ENCODE measurements at places on chromosomes 12 and 14.

DNA sequence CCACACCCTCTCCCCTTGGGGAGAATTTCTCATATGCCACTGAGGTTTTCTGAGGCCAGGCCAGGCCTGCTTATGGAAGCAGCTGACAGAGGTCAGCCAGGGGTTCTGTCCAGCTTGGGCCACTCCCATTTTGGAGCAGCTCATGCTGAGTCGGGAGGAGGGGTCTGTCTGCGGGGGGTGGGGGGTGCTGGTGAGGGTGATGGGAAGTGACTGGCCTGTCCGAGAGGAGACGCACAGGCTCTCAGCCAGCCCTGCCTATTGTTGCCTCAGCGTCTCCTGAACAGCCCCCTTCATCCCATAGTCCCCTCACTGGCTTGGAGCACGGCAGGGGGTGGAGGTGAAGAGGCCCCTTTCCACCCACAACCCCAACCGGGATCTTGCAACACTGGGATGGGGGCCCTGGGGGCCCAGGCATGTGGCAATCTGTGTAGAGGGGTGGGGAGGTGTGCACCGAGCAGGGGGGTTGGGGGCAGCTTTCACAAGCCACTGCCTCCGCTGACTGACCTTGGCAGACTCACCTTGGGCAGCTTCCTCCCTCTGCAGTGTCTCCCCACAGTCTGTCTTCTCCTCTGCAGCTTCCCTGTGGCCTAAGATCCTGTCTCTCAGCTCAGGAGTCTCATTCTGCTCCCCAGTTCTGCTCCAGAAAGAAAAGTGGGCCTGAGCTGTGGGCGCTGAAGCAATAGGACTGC lies 5.5 kb downstream of the CEBPE start:
- no peak for DNase-seq

GRCh38 chr14:70700955-70701585 lies 59.4 kb downstream of the TTC9 start:
- DNase-seq, result no peak

DNA sequence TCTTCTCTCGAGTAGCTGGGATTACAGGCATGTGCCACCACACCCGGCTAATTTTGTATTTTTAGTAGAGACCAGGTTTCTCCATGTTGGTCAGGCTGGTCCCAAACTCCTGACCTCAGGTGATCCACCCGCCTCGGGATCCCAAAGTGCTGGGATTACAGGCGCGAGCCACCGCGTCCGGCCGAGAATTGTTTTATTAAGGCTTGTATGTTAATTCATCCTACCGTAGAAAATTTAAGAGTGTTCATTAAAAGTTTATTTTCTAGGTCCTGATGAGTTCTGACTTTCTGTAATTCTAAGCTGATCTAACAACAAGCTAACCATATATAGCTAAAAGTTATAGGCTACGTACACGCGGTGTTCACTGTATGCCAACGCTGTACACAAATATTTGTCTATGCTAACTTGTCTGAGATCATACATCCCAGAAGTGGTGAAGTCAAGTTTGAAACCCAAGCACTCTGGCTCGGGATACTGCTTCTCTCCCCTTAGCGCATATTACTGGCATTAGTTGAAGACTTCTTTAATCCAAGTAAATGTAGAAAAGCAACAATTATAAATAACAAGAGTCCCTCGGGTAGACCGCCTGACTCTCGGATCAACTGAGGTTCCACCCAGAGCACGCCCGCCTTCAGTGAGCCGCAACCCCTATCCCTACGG lies 570 bp upstream of the MRPS35 start:
- DNase-seq, result no peak

- no peak for DNase-seq
These were observed 122.7 kb downstream of the PAPOLA start for GRCh38 chr14:96624661-96625425.

GRCh38 chr12:67698672-67699581 lies 50.4 kb downstream of the DYRK2 start:
- peak; percentile 52 for DNase-seq

GRCh38 chr12:121223292-121224285 lies 13.7 kb downstream of the P2RX4 start:
- DNase-seq, result peak; percentile 31

DNA sequence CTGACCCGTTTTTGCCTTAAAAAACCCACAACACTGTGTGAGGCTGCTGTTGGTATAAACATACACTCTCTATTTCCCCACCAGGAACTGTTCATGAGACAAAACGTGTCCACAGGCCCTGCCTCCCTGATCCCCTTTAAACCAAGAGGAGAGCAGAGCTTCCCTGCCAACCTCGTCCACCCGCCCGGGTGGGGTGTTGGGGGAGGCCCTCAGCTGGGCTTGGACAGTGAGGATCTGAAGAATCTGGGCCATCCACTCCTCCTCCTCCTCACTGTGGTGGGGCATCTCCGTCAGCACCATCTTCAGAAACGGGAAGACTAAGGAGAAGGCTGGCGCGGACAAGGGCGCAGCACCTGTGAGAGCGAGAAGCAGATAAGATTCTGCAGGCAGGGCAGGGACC lies 36.8 kb downstream of the GCN1 start:
- DNase-seq, result no peak

DNA sequence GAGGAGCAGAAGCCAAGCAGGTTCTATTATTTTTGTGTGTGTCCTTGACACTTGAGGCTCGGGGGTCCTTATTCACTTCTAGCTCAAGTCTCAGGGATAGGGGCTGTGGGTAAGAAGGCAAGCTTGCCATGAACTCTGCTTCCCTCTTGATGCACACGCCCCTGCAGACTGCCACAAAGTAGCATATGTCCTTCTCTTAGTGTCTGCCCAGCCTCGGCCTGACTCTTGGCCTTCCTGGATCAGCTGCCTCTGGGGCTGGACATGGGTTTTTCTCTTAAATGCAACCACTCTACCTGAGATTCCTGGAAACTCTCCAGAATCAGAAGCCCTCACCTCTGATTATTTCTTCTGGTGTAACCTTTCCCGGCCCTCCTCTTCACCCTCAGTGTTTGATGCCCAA lies 28.2 kb upstream of the PEX5 start:
- DNase-seq, result no peak

DNA sequence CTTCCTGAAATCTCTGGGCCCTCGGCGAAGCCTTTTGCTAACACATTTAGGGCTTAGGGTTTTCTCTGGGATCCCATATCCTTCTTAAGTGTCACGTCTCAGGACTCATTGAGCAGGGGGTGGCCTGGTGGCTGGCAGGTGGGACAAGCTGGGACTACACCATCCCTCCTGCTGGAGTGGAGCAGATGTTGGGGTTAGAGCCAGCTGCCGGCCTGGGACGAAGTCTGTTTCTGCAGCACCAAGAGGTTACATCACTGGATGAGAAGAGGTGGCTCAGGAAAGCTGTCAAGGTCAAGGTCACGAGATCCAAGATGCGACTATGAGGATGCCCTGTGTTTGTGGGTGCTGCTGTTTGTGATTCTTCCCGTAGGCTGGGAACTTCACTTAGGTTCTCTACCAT lies 16.3 kb downstream of the SMCO2 start:
- DNase-seq, result no peak

DNA sequence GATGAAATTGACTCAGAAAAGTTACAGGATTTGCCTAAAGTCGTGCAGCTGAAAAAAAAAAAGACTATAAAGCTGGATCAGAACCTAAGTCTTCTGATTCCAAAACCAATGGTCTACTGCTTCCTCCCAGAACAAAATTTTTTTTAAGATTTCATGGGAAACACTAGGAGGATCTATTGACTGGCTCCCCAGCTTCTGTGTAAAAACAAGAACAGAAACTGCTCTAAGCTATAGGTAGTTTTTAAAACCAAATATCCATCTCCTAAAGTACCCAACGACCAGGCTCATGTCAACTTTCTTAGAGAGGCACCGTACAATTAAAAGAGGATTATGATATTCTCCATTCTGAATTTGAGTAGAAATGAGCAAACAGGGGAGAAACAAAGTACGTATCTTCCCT lies 9.4 kb downstream of the FMNL3 start:
- DNase-seq, result no peak

- peak; percentile 24 for DNase-seq
These were observed 633 bp upstream of the RNU4-2 start for GRCh38 chr12:120292411-120292660.

- DNase-seq, result no peak
These were observed 40.1 kb upstream of the GAS2L3 start for GRCh38 chr12:100533376-100533775.

GRCh38 chr12:114933428-114934160 lies 249.6 kb upstream of the TBX3 start:
- DNase-seq, result no peak

GRCh38 chr12:53791735-53792326 lies 40.1 kb upstream of the CISTR start:
- peak; percentile 26 for DNase-seq

DNA sequence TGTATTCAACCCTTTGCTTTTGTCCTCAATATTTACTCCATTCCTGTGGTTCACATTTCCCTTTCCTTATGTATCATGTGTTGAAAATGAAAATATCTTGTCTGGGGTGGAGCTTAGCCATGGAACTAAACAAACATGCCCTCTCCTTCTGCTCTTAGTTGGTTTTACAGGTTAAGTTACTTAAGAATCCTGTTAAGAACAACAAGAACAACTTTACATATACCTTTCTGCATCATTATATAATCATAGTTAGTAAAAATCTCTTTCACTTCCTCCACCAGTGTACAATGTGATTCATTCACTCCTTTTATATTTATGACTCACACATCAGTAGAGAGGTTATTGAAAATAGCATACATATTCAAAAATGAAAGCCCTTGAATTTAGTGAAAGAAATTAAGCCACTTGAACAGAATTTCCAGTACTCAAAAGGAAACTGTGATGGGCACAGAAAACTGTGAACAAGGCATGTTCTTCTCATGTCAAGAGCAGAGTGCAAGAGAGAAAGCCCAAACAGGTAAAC lies 307.7 kb downstream of the CCDC91 start:
- DNase-seq, result no peak

DNA sequence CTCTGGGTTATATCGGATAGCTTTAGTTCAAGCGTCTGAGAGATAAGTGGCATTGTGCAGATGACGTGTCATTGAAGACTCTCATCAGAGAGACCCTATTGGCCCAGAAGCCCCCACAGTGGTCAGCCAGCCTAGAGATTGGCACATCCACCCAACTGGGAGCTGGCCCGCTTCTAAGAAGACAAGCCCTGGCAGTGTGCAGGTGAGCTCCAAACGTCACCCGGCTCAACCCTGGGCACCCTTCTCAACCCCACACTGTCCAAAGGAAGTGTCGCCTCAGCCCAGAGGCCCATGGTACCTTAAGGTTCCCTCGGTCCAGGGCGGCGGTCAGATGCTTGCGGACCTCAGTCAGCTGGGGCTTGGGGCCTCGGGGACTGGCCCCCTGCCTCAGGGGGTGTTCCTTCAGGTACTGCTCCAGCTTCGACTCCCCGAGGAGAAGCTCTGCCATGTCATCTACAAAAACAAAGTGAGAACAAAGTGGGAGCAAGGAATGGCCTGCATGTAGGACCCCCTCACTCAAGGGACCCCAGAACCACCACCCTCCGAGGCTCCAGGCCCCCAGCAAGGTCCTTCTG lies 30.3 kb downstream of the TTC7B start:
- DNase-seq, result no peak

DNA sequence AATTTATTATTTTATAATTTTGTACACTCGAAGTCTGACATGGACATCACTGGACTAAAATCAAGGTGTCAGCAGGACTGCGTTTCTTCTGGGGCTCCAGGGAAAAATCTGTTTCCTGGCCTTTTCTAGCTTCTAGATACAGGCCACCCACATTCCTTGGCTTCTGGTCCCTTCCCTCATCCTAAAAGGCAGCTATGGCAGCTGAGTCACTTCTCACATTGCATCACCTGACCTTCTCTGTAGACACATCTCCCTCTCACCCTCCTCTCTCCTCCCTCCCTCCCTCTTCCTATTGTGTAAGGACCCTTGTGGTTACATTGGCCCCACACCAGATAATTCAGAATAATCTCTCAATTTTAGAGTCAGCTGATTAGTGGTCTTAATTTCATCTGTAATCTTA lies 92.4 kb downstream of the RPS6KA5 start:
- no peak for DNase-seq

DNA sequence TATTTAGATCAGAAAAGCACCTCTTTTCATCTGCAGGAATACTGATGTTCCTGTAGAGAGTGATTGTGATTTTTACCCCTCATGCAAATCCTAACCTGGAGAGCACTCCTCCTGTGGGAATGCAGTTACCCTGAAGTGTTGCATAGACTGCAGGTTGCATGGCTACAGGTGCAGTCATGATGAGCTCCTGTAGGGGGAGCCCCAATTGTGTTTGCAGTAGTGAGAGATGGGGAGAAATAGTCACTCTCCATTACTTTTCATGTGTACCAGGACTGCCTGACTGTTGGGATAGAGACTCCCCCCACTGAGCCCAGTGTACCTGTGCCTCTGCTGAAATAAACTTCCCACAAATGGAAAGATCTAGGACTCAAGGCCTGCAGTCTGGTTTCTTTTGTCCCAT lies 1086.5 kb downstream of the SLC6A15 start:
- DNase-seq, result peak; percentile 16

DNA sequence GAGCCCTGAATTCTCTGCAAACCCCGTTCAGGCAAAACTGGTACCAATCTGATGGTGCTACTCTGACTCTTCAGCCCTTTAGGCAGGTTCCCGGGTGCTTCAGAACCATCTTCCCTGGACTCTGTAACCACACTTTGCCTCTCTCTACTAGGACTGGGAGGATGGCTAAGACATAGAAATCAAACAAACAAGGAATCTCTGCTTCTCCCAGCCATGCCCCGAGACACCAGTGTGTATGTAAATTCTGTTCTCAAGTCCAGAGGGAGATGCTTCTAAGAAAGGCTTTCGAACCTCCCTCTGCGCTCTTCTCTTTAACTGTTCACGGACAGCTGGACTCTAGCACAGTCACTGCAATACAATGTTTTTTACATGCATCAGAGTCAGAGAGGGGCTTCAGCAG lies 1.9 kb upstream of the KCNK10 start:
- no peak for DNase-seq
